ENCODE measurements at places on chromosomes 13 and 19. TPM values are rescaled to one million over a fixed set of nuclear protein-coding genes. Genes with fewer than 3 reads are reported as not detected.

The RAB3A gene
- total RNA-seq, result 25.4 TPM

The HSD17B14 gene
- total RNA-seq, result 1.0 TPM

The WTIP gene
- 21.8 TPM for total RNA-seq

GRCh38 chr13:43301346-43301969 lies 278.1 kb downstream of the DNAJC15 start:
- DNase-seq, result no peak

GRCh38 chr19:55585658-55586339 lies 5.2 kb upstream of the ZNF579 start:
- peak; percentile 85 for DNase-seq

DNA sequence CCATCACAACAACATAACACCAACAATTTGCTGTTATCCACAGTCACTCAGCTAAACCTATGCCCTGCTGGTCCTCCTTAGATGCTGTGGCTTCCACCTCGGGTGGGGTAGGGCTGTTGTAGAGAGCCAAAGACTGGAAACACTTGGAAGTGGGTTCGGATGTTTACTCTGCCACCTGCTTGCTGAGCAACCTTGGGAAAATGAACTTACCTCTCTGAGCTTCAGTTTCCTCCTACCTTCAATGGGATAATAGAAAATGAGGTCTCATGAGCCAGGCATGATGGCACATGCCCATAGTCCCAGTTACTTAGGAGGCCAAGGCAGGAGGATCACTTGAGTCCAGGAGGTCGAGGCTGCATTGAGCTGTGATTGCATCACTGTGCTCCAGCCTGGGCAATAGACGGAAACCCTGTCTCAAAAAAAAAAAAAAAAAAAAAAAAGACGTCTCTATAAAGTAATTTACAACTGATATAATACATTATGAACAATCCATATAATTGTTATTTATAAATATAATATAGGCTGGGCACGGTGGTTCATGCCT lies 3.3 kb upstream of the SYCN start:
- DNase-seq, result no peak

GRCh38 chr13:94093652-94094315 lies 385.7 kb downstream of the DCT start:
- DNase-seq, result no peak

Data from Right ventricle myocardium inferior (tissue), 1 donor.